Heart right ventricle (tissue), 16 donors: ENCODE measurements at places on chromosomes 13 and 19. TPM values are rescaled to one million over a fixed set of nuclear protein-coding genes. Genes with fewer than 3 reads are reported as not detected.

- no peak for DNase-seq
These were observed 86.4 kb downstream of the EFNB2 start for GRCh38 chr13:106449096-106449495.

ARRDC2 gene
- total RNA-seq = 4.9 TPM

DNA sequence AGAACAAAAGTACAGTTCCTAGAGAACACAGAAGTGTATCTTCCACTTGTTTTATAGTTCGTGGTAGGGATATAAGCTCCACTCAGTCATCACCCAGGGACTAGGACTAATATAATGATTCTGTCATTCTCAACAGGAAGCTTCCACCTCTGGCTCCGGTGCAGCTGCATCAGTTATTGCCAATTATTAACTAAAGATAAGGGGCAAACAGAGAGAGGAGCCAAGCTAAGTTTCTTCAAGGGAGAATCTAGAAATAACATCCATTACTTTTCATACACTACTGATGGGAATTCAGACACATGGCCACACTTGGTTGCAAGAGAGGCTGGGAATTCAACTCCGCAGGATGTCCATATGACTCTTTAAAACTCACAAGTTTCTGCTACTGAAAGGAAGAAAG is 917.9 kb downstream of the OLFM4 start:
- no peak for DNase-seq

FFAR2 gene
- total RNA-seq = 0.81 TPM

ZNF253 gene
- total RNA-seq = 10.1 TPM

CGB8 gene
- not detected for total RNA-seq
